ENCODE measurements at places on chromosomes 2 and 18.
A peak's percentile ranks its signal among the peaks of the same experiment; 100 is the strongest.

DNA sequence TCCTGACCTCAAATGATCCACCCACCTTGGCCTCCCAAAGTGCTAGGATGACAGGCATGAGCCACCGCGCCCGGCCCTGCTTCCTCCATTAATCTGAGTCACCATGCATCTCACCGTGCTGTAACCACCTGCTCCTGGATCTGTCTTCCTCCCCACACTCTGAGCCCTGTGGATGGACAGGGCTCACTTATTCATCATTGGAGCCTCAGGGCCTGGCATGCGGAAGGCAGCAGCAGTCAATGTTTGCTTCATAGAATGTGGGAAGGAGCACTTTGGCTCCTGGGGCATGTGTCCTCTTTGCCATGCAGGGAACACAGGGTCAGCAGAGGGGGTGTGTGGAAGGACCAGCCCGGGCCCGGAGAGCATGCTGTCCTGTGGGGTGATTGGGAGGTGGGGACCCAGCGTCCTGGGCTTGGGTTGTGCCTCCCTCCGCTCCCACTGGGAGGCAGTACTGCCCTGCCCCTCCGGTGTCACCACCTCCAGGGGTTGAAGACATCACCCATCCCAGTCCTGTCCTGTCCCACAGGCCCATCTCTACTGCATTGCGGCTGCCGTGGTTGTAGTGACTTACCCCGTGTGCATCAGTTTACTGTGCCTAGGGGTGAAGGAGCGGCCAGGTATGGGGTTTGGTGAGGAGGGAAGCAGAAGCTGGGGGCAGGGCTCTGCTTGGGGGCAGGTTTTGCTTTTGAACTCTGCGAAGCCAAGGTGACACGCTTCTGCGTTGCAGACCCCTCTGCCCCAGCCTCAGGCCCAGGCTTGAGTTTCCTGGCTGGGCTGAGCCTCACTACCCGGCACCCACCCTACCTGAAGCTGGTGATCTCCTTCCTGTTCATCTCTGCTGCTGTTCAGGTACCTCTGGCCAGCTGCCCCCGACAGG, 11.5 kb downstream of the MFSD2B start:
- no peak for DNase-seq

DNA sequence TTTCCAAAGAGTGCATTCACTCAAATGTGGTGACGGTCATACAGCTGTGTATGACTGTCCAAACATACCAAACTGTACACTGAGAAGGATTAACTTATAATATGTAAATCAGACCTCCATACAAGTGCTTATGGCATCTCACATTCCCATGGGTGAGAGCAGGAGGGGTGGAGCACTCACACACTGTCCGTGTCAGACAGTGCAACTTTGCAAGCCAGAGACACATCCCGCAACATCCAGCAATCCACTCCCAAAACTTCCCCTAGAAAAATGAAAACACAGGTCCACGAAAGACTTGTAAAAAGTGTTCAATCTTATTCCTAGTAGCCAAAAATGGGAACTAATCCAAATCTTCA, 36.4 kb downstream of the FAM168B start:
- no peak for DNase-seq

DNA sequence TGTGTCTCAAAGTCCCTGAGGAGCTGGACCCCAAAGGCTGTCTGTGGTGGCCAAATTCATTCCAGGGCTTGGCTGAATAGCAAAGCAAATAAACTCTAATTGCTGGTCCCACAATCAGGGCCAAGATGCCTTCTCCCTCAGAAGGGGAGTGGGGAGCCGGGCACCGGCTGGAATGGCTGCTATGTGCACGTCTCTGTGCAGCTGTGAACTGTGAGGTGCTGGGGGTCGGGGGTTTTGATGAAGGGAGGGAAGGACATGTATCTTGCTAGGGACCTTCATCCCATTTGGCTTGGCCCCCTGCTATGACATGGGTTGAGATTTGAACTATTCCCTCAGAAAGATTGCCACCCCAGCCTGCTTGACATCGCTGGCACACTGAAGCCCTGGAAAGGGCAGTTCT, 60.4 kb downstream of the CIB4 start:
- no peak for DNase-seq

DNA sequence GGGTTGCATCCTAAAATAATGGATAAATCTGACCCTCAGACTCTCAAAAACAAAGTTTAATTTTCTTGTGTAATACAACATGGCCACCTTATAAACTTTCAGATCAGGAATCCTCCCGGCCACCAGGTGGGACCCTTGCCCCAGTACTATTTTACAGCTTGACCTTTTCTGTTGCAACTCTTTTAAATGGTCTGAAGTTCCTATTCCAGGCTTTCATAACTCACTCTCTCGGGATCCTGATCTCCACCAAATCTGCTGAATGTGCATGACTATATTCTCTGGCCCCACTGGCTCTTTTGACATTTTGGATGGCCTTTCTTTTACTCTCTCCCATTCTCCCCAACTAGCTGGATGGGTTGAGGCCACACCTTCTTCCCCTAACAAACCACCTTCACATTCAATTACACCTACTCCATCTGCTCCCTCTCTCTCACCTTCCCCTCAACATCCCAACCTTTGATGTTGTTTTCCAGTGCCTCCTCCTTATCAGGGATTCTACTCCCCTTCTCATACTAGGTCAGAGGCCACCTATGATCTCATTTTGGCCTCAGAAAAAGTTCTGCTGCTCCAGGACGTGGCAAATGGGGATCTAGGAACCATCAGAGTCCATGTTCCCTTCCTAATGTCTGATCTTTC, 70.8 kb downstream of the SESTD1 start:
- no peak for DNase-seq

GRCh38 chr2:236646441-236646840, 76.8 kb downstream of the ACKR3 start:
- no peak for DNase-seq

DNA sequence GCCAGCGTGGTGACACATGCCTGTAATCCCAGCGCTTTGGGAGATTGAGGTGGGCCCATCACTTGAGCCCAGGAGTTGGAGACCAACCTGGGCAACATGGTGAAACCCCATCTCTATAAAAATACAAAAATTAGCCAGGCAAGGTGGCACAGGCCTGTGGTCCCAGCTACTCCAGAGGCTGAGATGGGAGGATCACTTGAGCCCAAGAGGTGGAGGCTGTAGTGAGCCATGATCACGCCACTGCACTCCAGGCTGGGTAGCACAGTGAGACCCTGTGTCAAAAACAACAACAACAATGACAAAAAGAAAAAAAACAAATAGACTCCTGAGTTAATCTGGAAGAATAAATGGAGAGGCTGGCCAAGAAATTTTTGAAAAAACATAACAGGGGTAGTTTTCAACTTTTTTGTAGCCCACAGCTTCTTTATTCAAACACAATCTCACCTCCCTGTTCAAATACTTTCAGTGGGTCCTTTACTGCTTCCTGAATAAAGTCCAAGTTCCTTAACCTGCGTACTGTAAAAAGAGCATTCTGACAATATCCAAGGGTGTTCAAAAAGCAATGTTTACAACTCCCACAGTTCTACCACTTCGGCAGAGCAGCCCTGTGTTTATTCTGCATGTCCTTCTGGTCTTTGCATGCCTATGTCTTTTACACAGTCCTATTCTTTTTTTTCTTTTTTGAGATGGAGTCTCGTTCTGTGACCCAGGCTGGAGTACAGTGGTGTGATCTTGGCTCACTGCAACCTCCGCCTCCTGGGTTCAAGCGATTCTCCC, 53.5 kb downstream of the LRRFIP1 start:
- no peak for DNase-seq

- peak; percentile 73 for DNase-seq
Measured at GRCh38 chr18:21897811-21898210, 157.2 kb downstream of the MIB1 start.

DNA sequence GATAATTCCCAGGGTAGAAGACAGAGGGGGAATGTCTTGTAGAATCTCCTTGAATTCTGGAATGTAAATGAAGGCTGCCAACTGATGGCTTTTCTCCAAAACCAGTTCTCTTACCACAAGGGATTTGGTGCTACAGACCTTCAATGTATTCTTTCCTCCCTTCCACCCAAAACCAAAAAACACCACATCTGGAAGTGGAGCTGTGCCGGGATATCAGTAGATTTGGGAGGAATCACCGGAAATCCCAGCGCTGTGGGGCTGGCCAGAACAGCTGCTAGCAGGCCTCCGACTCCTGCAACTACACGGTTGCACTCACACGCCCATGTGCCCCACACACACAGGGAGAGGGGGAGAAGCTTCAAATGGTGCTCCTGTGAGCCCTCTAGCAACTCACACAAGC, 45.7 kb downstream of the RPL31 start:
- no peak for DNase-seq

GRCh38 chr18:54284981-54285785, 15.9 kb downstream of the POLI start:
- no peak for DNase-seq

DNA sequence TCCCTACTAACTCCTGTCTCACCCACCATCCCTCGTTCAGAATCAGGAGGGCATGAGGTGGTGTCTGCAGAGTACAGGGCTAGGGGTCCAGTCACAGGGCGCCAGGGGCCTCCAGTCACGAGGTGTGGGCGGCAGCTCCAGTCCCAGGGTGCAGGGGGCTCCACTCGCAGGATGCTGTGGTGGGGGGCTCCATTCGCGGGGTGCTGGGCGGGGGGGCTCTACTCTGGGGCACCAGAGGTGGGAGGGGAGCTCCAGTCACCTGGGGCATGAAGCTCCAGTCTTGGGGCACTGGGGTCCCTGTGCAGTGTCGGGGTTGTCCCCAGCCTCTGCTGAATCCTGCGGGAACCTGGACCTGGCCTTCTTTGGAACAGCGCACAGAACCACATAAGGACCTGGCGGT, 66.0 kb downstream of the EIPR1 start:
- peak; percentile 62 for DNase-seq

- DNase-seq = no peak
Measured at GRCh38 chr2:180591947-180592346, 388.5 kb upstream of the UBE2E3 start.

DNA sequence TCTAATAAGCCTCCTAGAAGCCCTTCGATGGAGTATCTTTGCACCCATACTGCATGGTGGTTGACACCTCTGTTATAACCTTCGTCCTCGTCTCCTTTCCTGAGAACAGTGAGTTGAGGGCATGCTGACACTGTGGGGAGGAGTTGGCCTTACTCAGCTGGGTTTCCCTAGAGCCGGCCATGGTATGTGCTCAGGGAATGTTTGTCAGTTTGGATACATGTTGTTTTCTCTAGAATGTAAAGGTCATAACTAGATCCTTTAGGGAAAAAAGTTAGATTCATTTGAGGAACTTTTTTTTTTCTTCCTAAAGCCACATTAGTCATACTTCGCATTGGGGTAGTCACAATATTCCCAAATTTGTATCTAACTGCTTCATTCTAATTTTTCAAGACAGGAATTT, 106.0 kb upstream of the FOSL2 start:
- DNase-seq = no peak

GRCh38 chr2:237972936-237973335, 6.1 kb downstream of the UBE2F start:
- no peak for DNase-seq

- DNase-seq = no peak
Measured at GRCh38 chr2:37711308-37711731, 39.9 kb upstream of the CDC42EP3 start.

GRCh38 chr2:128510701-128511397, 192.2 kb upstream of the HS6ST1 start:
- no peak for DNase-seq

DNA sequence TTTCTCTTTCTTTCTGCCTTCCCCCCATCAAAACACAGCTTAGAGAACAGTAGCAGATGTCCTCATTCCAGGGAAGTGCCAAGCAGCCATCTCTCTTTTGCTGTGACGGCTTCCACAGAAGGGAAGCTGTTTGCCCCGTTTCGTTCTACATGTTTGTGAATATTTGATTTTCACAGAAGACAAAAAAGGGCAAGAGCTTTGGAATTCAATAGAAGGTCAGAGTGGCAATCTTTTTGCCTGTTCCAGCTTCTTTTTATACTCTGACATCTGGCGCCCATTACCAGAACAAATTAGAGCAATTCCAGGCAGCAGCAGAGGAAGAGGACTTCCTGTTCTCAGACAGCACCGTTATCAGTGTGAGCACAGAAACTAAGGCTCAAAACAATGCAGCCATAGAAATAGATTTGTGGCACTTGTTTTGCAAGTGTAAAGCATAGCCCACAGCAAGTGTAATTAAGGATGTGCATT, 79.0 kb upstream of the CDH19 start:
- peak; percentile 15 for DNase-seq

DNA sequence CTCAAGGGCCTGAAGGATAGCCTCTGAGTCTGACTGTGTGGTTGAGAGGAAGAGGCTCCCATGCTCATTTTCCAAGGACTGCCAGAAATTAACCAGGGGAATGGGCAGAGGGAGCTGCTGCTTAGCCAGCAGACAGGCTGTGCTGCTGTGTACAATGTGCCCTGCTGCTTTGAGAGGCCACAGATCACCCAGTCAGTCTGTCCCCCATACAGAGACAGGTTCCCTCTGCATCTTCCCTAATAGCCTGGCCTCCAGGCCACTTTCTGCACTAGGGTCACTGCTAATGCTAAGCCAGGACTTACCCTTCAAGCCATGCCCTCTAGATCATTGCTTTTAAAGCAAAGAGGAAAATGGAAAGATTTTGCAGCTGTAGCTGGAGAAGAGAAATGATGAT, 341.1 kb downstream of the CYRIA start:
- no peak for DNase-seq

- DNase-seq = no peak
Measured at GRCh38 chr2:118121986-118122524, 33.8 kb downstream of the INSIG2 start.

DNA sequence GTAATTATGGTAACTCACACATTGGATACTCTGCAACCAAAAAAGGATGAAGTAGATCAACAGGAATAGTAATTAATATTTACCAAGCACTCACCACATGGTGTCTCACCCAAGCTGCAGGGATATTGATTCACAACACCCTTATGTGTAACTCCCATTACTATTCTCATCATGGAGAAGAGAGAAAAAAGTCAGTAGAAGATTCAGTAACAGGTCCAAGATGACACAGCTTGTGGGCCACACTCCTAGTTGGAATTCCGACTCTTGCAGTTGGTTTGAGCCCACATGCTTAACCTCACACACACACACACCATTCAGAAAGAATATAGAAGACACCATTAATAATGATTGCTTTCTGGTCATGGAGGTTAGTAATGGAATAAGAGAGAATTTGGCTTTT, 1.7 kb upstream of the MLPH start:
- DNase-seq = no peak

DNA sequence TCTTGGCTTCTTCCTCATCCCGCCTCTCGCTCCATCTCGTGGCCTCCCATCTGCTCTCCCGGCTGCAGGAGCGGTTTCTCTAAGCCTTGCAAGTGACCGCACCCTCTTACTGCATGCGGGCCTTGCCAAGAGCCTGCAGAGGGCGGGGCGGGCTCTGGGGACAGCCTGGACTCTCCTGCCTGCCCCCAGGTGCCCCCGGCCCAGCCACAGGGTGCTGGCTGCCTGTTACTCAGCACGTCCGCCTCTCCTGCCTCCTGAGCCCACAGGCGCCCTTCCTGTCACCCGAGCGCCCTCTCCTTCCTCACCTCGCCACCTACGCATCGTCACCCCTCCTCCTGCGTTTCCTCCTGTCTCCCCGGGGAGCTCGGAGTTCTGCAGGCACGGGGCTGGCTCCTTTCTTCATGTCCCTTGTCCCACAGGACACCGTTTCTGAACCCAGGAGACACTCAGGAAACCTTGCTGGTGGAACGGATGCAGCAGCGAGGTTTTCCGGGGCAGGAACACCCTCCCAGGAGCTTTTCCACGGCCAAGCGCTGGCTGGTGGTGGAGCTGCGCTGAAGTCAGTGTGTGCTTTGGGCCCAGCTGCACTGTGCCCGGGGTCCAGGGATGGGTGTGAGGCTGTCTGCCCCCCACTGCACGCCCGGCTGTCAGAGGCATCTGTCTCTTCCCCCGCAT, 28.5 kb downstream of the HPCAL1 start:
- DNase-seq = no peak

GRCh38 chr2:30287190-30287840, 56.0 kb downstream of the LBH start:
- no peak for DNase-seq

- no peak for DNase-seq
Measured at GRCh38 chr2:196169516-196169915, 1.9 kb downstream of the STK17B start.

Measured in kidney (tissue), 22 donors.